Stimulated activated CD4-positive, alpha-beta T cell treated with anti-CD3 and anti-CD28 coated beads, Interleukin-12 subunit alpha, Interleukin-12 subunit beta, amount 100 ng/mL, for 4 hours (primary cell): ENCODE measurements at places on chromosomes 7 and 10.

DNA sequence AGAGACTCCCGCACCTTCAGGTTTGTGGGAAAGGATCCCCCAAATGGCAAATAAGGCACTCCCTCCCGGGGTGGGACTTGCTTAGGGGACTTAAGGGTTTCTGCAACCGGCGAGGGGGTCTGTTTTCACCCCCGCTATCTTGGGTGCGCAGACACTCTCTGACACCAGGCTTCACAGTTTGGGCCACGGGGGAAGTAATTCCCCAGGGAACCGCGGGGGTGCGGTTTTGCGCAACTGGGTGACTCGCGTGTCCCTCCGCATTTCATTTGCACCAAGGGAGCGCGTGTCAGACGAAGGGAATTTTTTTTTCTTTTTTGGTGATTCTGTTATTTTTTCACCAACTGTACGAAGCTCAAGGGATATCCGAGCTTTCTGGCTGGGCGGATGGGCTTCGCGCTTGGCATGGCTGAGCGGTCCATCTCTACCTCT is 1.7 kb downstream of the GRM8 start:
- DNase-seq: no peak

- DNase-seq: no peak
These were observed 96.4 kb upstream of the PCLO start for GRCh38 chr7:83259064-83259463.

GRCh38 chr7:33357846-33358245 is 228.5 kb downstream of the BBS9 start:
- DNase-seq: no peak

DNA sequence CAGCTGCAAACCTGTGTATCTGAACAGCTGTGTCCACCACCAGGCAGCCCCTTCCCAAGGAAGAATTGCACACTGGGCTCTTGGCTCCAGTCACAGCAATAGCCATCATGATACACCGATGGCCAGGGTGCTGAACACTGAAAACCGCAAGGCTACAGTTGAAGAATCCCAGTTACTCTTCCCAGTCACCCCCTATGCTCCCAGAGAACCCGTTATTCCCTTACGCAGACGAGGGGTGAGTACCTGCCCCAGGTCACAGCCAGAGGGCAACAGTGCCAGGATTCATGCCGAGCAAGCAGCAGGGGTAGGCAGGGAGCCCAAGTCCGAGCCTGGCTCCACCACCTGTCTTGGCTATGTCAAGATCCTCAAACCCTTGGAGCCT is 57.8 kb downstream of the RASGEF1A start:
- no peak for DNase-seq

DNA sequence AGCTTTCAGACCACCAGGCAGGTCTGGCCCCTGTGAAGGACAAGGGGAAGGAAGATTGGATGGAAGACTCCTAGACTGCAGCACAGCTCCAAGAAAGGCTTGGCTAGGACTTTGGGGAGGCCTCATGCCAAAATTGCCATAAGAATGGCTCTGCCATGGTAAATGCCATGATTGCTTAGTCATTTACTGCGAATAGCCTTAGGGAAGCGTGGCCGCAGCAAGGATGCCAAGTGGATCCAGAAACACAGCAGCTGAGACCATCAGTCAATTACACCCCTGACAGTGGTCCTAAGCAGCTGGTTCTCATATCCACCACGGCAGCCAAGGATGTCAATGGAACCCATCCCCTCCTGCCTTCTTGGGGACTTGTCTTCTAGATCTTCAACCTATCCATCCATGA is 88.2 kb upstream of the AUTS2 start:
- DNase-seq: no peak

- no peak for DNase-seq
These were observed 7.8 kb downstream of the NPS start for GRCh38 chr10:127556916-127557315.

DNA sequence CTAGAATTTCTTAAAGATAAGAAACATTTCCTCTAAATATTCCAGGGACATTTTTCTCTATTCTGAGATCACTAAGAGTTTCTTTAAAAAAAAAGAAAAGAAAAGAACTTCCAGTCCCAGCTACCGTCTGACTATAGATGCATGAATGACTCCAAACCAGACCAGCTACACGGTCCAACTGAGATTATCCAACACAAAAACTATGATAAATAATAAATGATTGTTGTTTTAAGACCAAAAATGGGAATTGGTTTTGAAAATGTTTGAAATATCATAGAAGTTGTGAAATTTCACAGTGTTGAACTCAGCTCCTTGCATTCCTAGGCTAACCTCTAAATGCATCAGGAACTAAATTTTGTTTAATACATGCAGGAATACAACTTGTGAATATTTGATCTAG is 1619.6 kb upstream of the LRRTM3 start:
- no peak for DNase-seq

GRCh38 chr10:78985973-78986818 is 82.6 kb upstream of the ZMIZ1 start:
- no peak for DNase-seq

DNA sequence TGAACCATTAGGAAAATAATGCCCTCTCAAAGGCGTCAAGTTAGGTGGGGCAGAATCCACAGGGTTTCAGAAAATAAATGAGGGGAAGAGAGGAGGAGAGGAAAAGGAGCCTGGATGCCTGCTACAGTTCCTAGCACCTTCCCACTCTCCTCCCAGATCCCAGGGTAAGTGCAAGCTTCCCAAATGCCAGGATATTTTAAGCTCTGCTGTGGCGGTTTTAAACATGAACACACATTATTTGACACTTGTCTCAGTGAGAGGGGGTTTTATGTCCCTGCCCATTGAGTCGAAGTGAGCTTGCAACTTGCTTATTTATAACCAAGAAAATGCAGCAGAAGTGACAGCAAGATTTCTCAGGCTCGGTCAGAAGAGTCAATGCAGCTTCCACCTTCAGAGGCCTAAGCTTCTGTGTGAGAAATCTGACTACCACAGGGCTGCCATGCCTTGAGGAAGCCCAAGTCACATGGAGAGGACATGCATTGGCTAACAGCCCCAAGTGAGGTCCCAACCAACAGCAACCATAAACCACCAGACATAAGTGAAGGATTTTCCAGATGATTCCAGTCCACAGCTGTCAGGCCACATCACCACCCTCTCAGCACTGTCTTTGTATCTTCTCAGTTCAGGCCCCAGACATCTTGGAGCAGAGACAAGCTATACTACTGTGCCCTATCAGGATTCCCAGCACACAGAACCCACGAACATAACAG is 17.9 kb upstream of the BMPER start:
- no peak for DNase-seq

GRCh38 chr10:94062611-94063010 is 68.9 kb downstream of the PLCE1 start:
- no peak for DNase-seq

GRCh38 chr10:43106256-43107091 is 29.6 kb downstream of the RET start:
- no peak for DNase-seq

DNA sequence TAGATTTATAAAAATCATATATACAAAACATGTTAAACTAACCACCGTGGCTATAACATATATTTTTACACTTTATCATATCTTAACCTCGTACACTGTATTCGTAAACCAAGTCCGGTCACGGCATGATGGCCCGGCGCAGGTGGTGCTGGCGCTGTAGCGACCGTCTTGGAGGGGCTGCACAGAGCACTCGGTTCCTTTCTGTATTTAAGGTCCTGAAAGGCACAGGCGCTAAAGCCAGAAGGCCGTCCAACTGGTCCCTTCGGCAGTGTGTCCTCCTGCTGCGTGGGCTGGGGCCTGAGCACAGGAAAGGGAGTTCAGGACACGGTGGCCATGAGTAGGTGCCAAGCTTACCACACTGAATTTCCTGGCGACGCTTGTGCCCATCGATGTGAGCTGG is 33.8 kb downstream of the AMZ1 start:
- no peak for DNase-seq

- DNase-seq: no peak
These were observed 190.4 kb upstream of the PLXNA4 start for GRCh38 chr7:132766660-132767059.

DNA sequence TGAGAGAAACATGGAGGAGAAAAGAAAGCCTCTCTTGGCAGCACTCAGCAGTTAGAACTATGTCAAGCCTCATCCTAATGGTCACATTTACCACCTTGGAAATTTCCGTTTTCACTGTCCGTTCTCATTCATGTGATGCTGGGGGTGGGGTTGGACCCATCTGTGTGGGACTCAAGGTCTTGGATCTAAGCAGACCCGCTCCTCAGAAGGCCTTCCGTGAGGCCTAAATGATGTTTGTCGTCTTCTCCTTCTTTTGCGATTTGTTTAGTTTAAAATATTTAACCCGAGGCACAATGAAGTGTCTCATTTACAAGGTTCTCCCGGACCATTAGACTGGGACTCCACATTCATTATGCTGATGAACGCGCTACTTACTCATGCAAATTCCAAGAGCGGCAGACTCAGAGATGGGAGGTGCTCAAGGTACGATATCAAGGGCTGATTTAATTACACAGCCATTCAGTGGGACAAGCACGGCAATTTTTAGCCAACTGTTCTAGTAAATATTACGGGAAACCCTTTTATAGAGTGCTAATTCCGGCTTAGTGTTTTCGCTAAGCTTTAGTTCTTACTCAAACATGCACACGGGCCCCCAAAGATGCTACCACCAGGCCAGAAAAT is 109.1 kb upstream of the EFCAB10 start:
- DNase-seq: no peak

GRCh38 chr7:93920496-93921182 is 896 bp upstream of the GNG11 start:
- DNase-seq: no peak

GRCh38 chr10:73094986-73095480 is 1.6 kb downstream of the P4HA1 start:
- DNase-seq: no peak

DNA sequence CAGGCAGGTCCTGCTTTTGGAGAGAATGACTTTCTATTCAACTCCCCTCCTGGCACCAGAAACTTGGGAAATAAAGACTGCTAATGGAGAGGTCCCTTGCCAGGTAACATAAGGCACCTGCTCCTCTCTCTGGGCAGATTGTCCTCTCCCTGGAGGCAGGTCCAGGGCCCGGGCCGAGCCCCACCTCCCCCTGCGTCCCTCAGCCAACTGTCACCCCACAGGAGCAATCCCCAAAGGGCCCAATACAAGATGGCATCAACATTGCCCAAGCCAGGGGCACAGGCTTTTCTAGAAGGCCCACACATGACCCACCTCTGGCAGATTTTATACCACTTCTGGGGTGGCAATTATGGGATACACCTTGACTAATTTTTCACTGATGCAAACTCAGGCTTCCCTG is 145.2 kb downstream of the HERPUD2 start:
- DNase-seq: no peak

GRCh38 chr7:73701357-73701995 is 18.0 kb downstream of the STX1A start:
- DNase-seq: peak; percentile 31

- no peak for DNase-seq
These were observed 121.0 kb upstream of the TBX20 start for GRCh38 chr7:35374858-35375257.

DNA sequence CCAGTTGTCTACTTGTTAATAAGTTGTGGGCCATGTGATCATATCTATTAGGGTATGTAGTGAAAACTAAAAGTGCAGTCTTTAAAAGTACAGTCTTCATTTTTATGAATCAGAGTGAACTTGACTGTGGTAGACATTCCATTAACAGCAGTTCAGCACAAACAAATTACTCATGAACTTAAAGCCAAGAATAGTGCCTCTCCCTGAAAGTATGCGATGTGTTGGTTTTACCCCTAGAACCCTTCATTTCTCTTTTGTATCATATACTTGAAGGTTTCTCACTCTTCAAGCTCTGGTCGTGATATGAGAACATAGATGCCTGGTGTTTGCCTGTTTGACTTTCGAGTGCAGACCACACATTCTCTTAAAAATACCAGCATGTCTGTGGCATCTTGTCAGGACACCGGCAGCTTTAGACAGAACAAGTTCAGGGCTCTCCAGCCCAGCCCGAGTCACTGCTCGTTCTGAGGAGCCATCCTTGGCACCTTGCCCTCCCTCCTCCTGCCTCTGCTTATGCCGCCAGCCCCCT is 159.3 kb downstream of the LCOR start:
- DNase-seq: no peak

GRCh38 chr7:29793507-29793906 is 12.8 kb upstream of the WIPF3 start:
- no peak for DNase-seq

DNA sequence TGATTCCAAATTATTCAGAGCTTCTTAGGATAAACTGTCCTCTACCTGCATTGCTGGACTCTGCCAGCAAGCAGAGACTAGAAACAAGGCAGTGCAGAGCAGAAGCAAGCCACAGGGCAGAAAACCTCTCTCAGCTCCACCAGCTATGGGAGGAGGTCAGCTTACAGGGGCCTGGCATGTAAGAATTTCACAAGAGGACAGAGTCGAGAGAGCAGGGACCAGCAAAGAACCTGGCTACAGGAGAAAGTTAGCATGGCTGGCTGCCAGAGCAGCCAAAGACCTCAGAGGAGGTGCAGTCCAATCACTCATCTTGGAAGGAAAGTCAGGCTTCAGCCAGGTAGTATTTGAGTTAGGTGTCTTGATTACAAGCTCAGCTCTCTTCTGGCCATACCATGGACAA is 62.9 kb downstream of the ENO4 start:
- no peak for DNase-seq

DNA sequence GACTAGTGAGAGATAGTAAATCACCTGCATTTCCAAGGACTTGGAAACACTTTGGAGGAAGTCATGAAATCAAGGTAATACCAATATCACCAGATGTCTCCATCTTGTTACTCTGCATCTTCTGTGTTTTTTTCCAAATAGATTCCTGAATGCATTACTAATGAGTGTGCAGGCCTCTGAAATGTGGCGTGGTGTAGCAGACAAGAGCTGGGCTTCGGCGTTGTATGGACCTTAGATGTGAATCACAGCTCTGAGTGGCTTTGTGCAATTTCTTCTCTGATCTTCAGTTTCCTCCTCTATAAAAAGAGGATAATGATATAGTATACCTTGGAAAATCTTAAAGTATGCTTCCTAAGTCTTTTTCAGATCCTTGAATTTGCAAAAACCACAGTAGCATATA is 9.6 kb upstream of the MYPN start:
- no peak for DNase-seq

GRCh38 chr7:68613405-68613804 is 984.9 kb upstream of the AUTS2 start:
- no peak for DNase-seq

DNA sequence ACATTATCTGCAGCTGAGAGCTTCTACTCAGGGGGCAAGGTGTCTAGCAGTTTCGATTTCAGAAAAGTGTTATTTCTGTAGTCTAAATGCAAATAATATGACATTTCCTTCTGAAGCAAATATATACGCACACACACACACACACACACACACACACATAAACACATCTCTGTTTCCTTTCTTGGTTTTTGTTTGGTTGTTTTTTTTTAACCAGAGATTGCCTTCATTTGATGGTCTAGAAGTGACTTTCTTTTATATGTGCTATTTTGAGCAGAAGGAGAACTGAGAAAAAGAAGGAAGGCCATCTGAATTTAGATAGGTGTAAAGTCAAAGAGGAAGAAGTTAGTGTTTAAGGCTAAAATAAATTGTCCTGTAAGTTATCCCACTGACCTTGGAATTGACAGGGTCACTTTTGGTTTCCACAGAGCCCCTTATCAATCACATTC is 142.2 kb downstream of the TRIL start:
- DNase-seq: no peak
